ENCODE measurements at places on chromosomes 1 and 21. TPM values are rescaled to one million over a fixed set of nuclear protein-coding genes. Genes with fewer than 3 reads are reported as not detected.

DNA sequence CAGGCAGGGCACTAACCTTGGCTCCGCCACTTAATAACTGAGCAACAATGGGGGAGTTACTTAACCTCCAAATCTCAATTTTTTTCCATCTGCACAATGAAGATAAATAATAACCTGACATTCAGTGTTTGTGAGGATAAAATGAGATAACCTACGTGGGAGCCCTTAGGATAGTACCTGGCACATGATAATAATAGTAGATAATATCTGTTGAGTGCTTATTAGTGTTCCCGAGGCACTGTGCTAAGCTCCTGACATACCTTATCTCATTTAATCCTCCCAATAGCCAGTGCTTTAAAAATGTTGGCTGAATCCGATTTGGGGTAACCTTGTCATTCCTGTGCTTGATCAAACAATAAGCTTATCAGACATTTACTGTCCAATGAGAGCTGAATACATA, 128.7 kb upstream of the UBE2U start:
- peaks cover 50% of the 10 kb centered on the region for H3K4me1 ChIP-seq
- H3K27ac ChIP-seq = no peak overlapping the region
- no peak overlapping the region for H3K4me3 ChIP-seq
- no peak for DNase-seq
- no peaks in the 10 kb centered on the region for H3K36me3 ChIP-seq

DNA sequence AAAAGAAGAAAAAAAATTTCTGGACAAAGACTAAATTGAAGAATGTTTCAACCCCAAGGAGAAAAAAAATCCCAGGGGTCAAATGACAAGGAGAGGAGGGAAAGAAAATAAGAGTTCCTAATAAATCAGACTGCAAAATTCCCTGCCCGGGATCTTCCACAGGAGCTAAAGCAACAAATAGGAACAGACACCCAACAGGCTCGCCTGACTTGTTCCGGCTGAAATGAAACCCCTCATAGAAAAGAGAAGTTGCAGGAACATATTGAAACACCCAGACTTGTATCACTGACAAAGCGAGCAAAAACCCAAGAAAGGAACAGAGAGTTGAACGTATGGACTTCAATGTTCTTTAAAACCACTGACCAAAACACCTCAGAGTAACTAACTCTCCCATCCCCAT, 123.0 kb downstream of the TIAM1 start:
- H3K27ac ChIP-seq = no peak overlapping the region
- no peaks in the 10 kb centered on the region for H3K27me3 ChIP-seq
- no peak overlapping the region for H3K4me3 ChIP-seq

- no peak overlapping the region for H3K4me3 ChIP-seq
- no peaks in the 10 kb centered on the region for H3K27me3 ChIP-seq
These were observed 320.5 kb downstream of the KCTD3 start for GRCh38 chr1:215887627-215888026.

- H3K27me3 ChIP-seq = no peaks in the 10 kb centered on the region
- no peak overlapping the region for H3K4me3 ChIP-seq
- no peak overlapping the region for H3K27ac ChIP-seq
These were observed 68.6 kb upstream of the HSPA13 start for GRCh38 chr21:14451546-14451945.

GRCh38 chr1:47524272-47524671, 86.4 kb downstream of the FOXD2 start:
- H3K36me3 ChIP-seq = no peaks in the 10 kb centered on the region
- H3K27ac ChIP-seq = no peak overlapping the region
- no peak overlapping the region for H3K4me3 ChIP-seq
- no peak for DNase-seq

DNA sequence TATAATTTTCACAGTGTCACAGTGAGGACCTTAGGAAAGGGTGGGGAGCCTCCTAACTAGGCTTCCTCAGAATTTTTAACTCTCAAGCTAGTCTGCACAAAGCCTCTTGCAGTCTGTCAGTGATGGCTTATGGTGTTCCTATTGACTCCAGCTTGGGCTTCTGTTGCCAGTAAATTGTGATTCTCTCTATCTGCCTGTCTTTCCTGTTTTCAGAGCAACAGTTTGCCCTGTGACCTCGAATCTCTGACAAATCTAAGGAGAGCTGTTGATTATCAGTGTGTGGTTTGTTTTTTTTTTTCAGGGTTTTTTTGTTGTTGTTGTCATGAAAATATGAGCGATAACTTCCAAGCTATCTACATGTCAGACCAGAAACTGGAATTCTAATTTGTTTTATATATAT, 423.2 kb upstream of the B3GALT2 start:
- no peaks in the 10 kb centered on the region for H3K4me1 ChIP-seq
- no peak overlapping the region for H3K4me3 ChIP-seq
- no peaks in the 10 kb centered on the region for H3K36me3 ChIP-seq
- no peak for DNase-seq
- no peaks in the 10 kb centered on the region for H3K27me3 ChIP-seq

- no peak for DNase-seq
- no peak overlapping the region for H3K4me3 ChIP-seq
- H3K4me1 ChIP-seq = no peaks in the 10 kb centered on the region
- H3K27me3 ChIP-seq = no peaks in the 10 kb centered on the region
- no peak overlapping the region for H3K27ac ChIP-seq
These were observed 741.1 kb upstream of the B3GALT2 start for GRCh38 chr1:193927550-193927949.

DNA sequence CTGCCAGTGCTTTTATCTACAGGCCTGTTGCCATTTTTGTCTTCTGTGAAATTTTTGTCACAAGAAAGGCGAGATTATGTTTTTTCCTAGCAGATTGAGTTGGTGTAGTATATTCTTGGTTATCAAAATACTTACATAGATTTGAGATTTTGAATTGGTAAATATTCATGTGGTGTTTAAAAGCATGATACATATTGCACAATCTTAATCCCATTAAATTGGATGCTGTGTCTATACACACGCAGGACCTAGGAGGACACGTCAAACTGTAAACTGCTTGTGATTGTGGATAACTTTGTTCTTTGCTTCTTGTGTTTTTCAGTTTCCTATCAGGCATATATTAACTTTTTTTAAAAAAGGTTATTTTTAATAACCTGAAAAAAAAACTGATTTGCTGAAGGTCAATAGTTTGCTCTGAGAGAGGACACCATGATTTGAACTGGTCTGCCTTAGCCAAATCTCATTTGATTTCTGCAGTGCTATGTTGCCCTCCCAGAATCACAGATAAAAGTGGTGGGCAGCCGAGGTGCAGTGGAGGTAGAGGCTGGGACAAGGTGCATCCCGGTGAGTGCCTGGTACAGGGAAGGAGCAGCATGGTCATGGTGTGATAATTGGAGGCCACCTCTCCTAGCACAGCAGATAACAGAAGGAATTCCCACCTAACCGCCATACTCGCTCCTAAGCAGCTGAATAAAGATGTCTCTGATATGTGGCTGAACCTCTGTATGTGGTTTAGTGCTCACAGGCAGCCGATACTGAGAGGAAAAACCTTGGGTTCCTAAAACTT, 76.7 kb downstream of the LRRC8D start:
- DNase-seq = no peak
- no peaks in the 10 kb centered on the region for H3K36me3 ChIP-seq
- no peak overlapping the region for H3K4me3 ChIP-seq
- no peak overlapping the region for H3K27ac ChIP-seq

DNA sequence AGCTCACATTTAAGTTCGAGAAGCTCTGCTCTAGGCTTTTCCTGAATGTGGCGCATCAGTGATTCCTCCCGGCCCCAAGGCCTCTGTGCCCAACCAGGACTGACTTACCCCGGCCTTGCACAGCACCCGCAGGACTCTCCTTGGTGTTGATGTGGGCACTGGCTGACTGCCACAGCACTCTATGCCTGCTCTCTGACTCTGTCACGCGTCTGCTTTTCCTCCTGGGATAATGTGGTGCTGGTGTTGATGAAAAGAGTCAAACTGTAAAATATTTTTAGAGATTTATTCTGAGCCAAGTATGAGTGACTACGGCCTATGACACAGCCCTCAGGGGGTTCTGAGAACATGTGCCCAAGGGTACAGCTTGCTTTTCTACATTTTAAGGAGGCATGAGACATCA, 15.5 kb upstream of the SLC2A5 start:
- H3K27ac ChIP-seq = peak overlapping the region; percentile 15
- no peaks in the 10 kb centered on the region for H3K27me3 ChIP-seq
- no peaks in the 10 kb centered on the region for H3K36me3 ChIP-seq

DNA sequence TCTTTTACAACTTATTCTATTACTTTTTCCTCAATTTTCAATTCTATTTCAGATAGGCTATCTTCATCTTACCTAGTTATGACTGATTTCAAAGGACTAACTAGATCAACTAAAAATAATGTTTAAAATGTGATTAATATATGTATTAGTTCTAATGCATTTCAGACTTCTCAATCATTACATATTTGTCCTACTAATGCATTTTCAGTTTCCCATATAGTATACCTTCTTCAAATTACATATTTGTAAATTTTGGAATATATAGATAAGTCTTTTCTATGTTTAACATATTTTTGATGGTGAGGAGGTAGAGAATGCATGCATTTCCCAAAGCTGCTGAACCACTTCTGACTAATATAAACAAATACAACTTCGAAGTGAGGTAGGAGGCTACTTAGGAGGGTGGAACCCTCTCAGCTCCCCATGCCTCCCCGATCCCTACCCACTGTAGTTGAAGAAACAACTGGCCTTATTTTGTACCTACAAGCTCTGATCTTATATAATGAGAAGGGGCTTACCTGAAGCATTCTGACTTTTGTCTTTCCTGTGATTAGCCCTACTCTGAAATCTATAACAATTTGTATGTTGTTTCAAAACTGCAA, 1.7 kb downstream of the TRMT1L start:
- peaks cover 2% of the 10 kb centered on the region for H3K36me3 ChIP-seq
- H3K4me3 ChIP-seq = peak overlapping the region; percentile 95
- DNase-seq = no peak
- no peaks in the 10 kb centered on the region for H3K27me3 ChIP-seq

DNA sequence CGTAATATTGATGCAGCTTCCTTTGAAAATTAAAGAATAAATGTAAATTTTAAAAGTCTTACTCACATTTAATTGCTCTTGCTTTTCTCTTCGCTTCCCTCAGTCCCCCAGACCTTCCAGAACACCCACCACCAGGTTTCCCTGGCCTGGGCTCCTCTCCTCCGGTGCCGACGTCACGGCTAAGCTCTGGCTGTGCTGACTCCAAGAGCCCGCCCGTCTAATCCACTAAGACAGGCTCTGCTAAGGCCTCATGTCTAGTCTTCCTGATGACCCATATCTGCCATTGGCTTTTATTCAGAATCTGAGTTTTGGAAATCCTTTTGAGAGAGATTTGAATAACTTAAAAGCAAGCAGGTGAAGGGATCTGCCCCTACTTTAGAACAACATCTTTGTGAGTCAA, 53.9 kb upstream of the NADK start:
- no peak overlapping the region for H3K27ac ChIP-seq
- peaks cover 7% of the 10 kb centered on the region for H3K4me1 ChIP-seq
- H3K36me3 ChIP-seq = peaks cover 4% of the 10 kb centered on the region
- no peak overlapping the region for H3K4me3 ChIP-seq

DNA sequence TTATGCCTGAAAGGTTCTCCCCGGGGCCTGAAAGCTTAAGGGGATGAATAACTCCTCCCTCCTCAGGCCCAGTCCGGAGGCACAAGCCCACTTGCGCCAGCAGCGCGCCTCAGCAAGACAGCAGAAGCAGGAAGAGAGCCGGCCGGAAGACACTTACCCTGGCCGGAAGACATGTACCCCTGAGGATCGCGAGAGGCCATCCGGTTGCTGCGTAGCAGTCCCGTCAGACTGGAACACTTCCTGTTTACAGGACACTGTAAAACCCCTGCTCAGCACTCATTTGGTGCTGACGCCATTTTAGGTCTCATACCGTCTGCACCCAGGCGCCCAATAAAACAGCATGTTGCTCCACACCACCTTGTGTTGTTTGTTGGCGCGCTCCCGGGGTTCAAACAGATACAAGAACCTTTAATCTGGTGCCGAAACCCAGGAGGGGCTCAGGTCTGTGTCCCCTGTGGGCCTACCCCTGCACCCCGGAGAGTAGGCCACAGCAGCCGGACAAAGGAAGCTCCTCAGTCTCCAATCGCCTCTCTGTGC, 30.3 kb downstream of the VN1R5 start:
- no peak overlapping the region for H3K27ac ChIP-seq
- no peaks in the 10 kb centered on the region for H3K27me3 ChIP-seq
- no peak overlapping the region for H3K4me3 ChIP-seq
- no peak for DNase-seq

DNA sequence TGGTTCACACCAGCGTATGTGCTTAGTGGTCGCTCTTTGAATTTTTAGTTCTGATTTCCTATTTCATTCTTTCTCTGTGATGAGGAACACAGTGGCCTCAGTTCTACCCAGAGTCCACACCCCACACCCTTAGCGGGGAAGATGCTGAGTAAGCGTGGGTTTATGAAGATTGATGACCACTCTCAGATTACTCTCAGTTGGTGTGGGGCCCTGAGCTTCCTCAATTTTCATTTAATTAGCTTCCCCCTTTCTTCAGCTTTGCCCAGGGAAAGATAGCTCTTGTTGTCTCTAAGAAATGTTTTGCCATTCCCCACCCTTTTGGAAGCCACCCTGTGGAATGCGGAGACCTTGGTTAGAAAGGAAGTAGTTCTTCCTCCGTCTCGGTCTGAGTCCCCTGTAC, 299.9 kb upstream of the PROX1 start:
- DNase-seq = no peak
- no peak overlapping the region for H3K4me3 ChIP-seq

GRCh38 chr1:31867546-31867945, 51.7 kb upstream of the SPOCD1 start:
- H3K27ac ChIP-seq = no peak overlapping the region
- no peaks in the 10 kb centered on the region for H3K27me3 ChIP-seq
- H3K4me1 ChIP-seq = no peaks in the 10 kb centered on the region
- H3K36me3 ChIP-seq = no peaks in the 10 kb centered on the region

DNA sequence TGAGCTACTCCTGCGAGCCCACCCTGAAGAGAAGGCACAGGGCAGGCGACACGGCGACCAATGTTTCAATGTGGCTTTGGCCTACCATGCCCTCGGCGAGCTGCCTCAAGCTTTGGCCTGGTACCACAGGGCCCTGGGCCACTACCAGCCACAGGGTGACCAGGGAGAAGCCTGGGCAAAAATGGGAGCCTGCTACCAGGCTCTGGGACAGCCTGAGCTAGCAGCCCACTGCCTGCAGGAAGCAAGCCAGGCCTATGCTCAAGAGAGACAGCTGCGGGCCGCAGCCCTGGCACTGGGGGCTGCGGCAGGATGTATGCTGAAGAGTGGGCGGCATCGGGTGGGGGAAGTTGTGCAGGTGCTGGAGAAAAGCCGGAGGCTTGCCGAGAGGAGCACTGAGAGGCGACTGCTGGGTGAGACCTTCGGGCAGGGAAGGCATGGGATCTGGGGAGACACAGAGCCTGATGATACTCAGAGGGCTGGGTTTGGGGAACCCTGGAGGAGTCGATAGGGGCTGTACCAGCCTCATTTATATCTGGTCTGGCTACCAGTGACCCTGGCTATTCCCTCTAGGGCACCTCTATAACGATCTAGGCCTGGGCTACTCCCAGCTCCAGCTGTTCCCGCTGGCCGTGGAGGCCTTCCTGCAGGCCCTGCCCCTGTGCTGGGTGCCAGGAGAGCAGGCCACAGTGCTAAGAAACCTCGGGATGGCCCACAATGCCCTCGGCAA, 2.3 kb downstream of the TTC24 start:
- DNase-seq = no peak
- H3K27me3 ChIP-seq = no peaks in the 10 kb centered on the region
- H3K36me3 ChIP-seq = no peaks in the 10 kb centered on the region
- H3K4me3 ChIP-seq = no peak overlapping the region

The RNF207 gene
- total RNA-seq = 50.1 TPM

The TBX15 gene
- total RNA-seq = 1.5 TPM

The IQCC gene
- total RNA-seq = 1.4 TPM

The CHIT1 gene
- 0.41 TPM for total RNA-seq

The CELA3B gene
- 2.0 TPM for total RNA-seq

The NEK2 gene
- 0.35 TPM for total RNA-seq

The PLA2G2C gene
- not detected for total RNA-seq
